ENCODE measurements at places on chromosomes 2 and 18.

GRCh38 chr2:191691898-191692297 is 14.0 kb downstream of the NABP1 start:
- no peak for DNase-seq

DNA sequence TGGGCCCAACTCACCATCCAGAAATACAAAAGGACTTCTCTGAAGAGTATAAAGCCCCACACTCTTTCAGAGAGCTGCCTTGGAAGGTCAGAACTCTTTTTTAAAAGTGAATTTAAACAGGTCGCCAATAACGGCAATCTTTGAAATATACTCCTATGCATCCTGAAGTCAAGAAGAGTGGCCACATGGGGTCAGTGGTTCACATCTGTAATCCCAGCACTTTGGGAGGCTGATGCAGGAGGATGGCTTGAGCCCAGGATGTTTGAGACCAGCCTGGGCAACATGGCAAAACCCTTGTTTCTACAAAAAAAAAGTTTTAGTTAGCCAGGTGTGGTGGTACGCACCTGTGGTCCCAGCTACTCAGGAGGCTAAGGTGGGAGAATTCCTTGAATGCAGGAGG is 68.1 kb upstream of the FZD7 start:
- no peak for DNase-seq

- no peak for DNase-seq
Measured at GRCh38 chr2:46471-47345, at the start of gene FAM110C. FAM110C (minus strand) TSS chr2:46505; CDS start chr2:46385, 120 bp downstream.

- DNase-seq: no peak
Measured at GRCh38 chr18:44036501-44036900, 644.2 kb upstream of the SETBP1 start.

DNA sequence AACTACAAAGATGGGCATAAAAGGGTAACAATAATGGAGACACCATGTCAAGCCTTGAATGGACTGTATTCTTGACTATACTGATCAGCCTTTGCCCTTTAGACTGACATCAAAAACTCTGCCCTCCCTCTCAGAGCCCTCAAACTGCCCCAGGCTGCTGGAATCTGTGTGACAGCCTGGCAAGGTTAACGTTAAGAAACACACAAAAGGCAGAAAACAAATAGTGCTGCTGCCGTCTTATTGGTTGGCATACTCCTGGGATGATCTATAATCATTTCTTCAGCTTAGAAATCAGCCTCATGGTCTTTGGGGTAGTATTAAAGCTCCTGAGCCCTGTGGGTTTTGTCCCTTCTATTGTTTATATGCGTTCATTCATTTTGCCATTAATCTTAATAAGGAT is 338.0 kb downstream of the DCC start:
- no peak for DNase-seq

DNA sequence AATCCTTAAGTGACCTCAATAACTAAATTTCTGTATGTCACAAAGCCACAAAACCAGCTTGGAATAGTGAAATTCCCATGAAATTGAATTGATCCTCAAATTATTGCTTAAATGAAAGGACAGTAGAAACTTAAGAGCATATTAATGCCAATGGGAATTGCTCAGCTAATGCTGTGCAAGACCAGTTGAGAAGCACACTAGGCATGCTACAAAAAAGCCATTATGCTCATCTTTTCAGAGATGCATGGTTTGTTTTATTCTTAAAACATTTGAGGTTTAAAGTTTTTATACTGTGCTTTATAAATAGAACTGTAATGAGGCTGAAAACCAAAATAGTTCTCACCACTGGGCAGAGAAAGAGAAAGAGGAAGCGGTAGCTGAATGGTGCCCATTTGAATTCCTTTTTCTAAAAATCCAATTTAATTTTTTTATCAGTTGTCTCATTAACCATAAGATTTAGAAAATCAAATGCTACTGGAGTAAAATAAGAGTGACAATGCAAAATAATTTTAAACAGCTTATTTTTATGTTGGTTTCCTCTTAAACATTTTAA is 98.6 kb downstream of the LNPK start:
- no peak for DNase-seq

- DNase-seq: no peak
Measured at GRCh38 chr18:59085797-59086196, 53.9 kb upstream of the SEC11C start.

DNA sequence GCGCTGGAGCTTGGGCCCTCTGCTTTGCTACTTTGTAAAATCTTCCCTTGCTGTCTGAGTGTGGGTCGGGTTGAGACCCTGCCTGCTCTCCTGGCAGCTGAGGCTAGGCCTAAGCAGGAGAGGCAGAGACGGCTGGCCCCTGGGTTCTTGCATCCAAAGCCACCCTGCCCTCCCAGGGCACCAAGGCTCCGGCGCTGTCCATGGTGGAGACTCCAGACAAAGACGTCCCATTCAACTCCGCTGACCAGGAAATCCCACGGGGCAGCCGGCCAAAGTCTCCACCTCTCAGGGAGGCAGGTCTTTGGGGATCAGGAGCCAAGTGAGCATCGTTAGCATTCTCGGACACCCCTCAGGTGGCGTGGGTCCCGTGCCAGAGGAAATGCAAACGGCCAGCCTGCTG is 2.6 kb upstream of the PRLH start:
- DNase-seq: no peak

DNA sequence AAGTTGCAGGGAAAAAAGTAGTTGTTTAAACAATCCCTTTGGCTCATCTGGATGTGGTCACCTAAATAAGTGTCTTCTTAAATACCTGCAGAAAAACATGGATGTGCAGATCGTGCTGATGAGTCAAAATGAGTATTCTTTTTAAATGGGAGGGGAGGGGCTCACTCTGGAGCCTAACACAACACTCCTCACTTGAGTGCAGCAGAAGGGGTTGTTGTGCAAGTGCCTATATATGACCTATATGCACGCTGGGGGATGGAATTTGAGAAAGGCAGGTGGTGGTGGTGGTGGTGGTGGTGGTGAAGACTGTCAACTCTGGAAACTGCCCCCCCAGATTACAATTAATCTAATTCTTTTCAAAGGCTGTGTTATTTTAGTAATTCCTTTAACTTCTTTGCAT is 77.9 kb upstream of the FAM124B start:
- no peak for DNase-seq

DNA sequence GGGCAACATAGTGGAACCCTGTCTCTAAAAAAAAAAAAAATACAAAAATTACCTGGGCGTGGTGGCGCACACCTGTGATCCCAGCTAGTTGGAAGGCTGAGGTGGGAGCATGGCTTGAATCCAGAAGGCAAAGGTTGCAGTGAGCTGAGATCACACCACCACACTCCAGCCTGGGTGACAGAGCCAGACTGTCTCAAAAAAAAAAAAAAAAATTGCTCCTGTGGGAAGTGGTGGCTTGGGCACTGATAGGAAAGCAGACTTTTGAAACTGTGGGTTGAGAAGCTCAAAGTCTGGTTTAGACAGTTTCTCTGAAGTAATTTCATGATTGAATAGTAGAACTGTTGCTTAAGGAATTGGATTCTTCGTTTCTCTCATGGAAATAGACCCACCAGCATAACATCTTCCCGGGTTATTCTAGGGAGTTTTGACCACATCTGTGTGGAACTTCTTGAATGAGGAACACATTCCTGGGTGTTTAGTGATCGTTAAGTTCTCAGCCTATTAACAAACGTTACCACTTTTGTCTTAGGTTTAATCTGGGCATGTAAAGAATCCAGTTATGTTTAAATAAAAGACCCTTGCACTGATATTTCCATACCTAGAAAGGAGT is 33.5 kb downstream of the GRHL1 start:
- no peak for DNase-seq

GRCh38 chr2:68253219-68254068 is 1.1 kb upstream of the PPP3R1 start:
- DNase-seq: no peak

DNA sequence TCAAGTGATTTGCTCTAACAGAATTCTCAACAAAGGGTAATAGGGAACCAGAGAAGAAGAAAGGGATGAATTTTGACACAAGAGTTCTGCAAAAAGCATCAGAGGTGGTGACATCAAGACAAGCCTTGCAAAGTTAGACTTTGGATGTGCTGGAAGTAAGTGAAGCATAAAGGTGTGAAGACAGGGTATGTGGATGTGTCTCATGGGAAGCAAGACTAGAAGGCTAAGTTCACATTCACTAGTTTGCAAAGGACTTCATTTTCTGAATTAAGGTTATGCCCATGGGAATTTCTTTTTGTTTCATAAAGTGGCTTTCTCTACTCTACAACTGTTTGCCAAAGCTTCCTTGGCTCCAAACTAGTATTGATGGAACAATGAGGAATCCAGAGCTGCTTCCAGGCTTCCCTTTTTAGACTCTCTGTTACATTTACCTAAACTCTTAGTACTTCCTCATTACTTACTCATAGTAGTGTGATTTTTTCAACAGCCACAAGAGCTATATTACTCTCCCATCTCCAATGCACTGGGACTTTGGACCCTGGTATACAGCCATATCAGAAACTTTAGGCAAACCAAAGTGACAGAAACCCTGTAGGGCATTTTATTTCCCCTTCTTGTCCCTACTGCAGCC is 21.1 kb upstream of the IHH start:
- DNase-seq: no peak

DNA sequence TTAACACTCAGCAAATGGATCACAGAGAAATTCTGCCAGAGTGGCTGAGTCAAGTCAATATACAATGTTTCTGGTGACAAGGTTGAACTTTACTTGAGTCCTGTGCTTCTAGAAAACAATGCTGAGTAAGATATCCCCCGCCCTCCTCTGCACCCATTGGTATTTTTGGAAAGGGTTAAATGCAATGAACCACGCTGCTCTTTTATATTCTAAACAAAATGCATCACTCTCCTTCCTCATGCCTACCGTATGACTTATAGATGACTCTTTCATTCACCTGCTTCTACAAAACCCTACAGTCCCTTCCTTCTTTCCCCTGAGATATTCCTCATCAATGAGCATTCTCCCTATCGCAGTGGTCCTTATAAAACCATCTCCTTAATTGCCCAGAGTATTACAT is 168.8 kb downstream of the TXNL1 start:
- DNase-seq: no peak

- DNase-seq: no peak
Measured at GRCh38 chr2:239194731-239195317, 206.0 kb downstream of the HDAC4 start.

GRCh38 chr2:207525296-207525695 is 4.5 kb upstream of the CREB1 start:
- DNase-seq: no peak

DNA sequence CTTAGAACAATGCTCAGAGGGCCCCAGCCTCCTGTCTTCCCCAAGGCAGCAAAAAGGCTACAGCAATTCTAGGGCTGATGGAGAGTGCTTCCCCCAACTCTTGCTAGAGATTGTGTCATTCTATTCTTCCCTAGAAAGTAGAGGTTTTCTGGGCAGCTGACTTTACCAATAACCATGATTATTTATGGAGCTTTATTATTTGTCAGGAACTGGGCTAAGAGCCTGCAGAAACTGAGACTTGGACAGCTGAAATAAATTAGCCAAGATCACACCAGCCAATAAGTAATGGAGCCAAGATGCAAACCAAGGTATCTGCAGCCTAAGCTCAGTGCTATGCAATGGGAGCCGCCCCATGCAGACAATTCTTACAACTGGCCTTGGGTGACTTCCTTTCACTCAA is 84.8 kb downstream of the CCBE1 start:
- no peak for DNase-seq

DNA sequence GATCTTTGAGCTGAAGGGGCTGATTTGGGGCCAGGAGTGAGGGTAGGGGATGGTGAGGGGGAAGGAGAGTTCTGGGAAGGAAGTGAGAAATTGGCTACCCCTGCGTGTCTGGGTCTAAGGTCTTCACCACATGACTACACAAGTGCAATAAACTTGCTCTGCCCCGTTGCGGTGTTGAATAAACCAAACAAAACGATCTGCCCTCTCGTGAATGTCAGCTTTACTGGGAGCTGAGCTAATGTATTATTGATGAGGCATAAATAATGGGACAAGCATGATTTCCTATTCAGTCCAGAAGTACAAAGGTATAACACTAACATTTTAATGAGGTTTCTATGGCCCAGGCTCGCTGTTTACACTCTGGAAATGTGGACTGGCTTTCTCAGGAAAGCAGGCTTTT is 8.0 kb upstream of the CFAP221 start:
- no peak for DNase-seq

DNA sequence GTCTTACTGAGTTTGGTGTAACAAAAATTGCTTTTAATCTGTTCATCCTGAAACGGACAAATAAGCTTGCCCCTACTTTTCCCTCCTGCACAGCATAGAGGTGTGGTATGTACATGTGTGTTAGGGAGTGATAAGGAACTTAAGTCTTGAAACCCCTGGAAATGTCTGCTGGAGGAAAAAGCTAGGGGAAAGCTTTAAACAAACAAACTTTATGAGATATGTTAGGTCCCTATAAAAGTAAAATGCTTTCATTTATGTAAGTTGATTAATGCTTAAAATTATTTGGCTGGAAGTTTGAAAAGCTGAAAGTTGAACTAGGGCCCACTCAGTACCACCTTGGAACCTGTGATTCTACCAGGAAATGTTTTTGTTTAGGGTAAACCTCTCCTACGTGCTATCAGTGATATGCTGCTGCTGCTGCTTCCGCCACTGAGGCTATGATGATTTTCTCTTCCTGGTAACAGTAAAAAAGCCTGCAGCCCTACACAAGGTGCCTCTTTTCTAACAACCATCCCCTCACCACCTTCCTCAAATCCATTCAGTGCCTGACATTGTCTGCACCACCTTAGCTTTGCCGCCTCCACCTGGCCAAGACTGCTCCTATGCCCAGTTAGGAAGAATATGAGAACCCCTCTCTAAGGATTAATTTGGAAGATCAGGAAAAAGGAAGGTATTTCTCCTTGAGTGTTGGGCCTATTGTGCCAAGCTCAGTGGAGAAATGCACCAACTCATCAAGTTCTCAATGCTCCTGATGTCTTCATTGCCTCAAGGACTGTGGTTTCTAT is 2.5 kb upstream of the YES1 start:
- DNase-seq: no peak

GRCh38 chr2:171136024-171136423 is 24.7 kb downstream of the TLK1 start:
- no peak for DNase-seq

DNA sequence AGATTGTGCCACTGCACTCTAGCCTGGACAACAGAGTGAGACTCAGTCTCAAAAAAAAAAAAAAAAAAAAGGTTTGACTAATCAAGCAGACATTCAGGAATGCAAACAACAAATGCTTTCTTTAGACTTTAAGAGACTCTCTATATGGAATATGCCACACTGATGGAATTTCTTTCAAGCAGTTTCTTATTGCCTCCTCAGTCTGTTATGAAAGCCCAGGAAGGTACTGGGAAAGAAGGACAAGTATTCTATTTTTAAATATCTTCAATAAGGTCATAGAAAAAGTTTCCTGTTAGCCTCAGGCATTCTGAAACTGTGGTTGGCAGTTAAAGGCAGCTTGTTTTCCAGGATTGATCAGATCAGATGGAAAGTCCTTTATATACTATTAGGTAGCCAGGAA is 241.6 kb downstream of the PIK3C3 start:
- DNase-seq: no peak

- DNase-seq: no peak
Measured at GRCh38 chr2:33712674-33713073, 113.6 kb upstream of the FAM98A start.

DNA sequence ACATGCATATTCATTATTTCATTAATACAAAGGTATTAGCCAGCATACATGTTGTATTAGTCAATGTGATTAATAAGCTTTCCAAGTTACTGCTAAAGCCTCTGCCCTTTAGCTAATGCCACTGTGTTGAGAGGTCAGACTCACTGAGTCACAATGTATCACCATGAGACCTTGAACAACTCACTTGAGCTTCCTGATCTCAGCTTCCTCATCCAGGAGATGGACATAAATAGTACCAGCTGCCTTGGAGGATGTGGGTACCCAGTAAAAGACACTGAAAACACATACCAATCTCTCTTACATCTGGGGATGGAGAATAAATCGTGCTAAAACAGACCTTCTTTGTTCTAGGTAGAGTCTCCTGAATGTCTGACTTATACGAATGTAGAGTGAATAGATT is 224.6 kb downstream of the EPHA4 start:
- DNase-seq: no peak
